ENCODE measurements at places on chromosomes 7 and 10.

DNA sequence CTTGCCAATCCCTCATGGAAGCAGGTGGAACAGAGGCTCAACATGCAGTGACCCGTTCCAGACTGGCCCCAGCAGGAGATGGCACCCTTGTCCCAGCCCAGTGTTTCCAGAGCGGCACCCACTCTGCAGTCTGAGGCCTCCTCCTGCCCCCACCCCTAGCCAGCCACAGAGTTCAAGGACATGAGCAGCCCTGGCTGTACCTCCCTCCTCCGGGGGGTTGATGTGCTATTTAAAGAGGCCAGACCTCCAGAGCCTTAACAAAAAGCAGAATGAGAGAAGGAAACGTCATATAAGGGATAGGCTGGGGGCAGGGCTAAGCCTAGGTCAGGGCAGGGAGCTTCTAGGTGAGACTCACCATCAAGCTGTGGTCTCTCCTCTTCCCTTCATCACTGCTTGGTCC is 115.7 kb upstream of the NANOS1 start:
- no peak for DNase-seq

GRCh38 chr10:95290461-95291364 is at the start of gene PDLIM1:
PDLIM1 (minus strand) TSS chr10:95291003; CDS start chr10:95290915, 88 bp downstream.
- peak; percentile 78 for DNase-seq

DNA sequence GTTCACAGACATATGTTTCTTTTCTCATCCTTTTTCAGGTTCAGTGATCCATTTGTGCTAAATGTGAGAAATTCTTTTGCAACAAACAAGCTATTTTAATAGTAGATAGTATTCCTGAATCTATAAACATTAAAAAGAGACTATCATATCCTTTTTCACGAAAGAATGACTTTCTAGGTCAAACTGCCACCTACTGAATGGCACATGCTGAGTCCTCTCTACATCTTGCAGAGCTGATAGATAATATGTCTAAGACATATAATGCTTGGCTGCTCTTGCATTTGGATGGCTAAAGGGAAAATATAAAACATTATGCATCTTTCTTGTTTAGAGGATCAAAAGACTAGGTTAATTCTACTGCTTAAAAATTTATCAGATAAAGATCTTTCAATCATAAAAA is 114.1 kb upstream of the SLC26A5 start:
- no peak for DNase-seq

DNA sequence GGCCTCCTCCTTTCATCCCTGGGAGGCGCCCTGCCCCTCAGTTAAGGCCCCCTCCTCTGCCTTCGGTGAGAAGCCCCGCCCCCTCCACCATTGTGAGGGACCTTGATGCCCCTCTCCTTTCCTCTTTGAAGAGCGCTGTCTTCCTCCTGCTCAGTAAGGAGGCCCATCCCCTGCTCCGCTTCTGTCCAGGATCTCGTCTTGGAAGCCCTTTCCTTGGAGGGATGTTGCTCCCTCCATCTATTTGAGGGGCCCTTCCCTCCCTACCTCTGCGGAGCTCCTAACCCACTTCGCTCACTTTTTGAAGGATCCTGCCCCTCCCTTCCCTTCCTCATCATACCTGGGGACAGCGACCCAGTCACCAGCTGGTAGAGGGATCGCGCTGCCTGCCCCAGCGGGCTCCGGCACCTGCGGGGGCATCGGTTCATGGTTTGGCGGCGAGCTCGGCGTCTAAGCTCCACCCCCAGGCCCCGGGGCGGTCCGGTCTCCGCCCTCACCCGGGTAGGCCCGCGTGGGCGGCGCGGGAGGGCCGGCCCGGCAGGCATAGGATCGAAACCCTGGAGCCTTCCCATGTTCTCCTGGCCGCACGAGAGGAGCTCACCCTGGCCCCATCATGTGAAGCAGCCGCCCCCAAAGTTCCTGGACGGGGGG is 4.1 kb downstream of the KCNIP2 start:
- peak; percentile 60 for DNase-seq

- peak; percentile 58 for DNase-seq
Measured at GRCh38 chr7:70582927-70583895, 548.7 kb upstream of the GALNT17 start.

DNA sequence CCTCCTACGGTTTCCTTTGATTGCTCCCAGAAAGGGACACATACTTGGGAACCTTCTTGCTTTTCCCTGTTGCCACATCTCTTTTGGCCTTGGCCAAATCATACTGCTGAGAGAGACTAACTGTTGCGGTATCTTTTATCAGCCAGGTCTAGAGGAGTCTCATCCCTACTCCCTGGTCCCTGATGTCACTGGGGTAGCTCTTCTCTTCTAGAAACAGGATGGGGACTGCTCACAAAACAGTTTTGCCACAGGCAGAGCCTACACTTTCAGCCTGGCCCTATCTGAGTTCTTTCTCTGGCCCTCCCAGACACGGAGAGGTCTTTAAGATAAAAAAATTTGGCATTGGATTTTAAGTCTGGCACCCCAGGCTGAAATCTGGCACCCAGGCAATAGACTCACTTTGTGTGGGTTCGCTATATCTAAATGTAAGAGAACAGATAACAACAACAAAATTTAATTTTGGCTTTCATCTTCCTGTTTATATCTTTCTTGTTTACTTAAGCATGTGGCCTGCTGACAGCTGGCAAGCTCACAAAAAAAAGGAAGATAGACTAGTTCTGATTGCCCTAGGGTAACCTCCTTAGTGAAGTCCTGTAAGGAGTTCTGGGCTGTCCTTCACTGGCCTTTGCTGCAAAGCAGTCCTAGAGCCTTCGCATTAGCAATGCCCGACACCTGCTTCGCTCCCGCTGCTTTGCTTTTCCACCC is 228.3 kb upstream of the NPVF start:
- DNase-seq: no peak

GRCh38 chr10:32605787-32606186 is 159.8 kb downstream of the CCDC7 start:
- no peak for DNase-seq

GRCh38 chr7:1068619-1069018 is 19.3 kb upstream of the GPER1 start:
- DNase-seq: no peak
